ENCODE measurements at places on chromosomes 7 and 10.
A peak's percentile ranks its signal among the peaks of the same experiment; 100 is the strongest.

- no peak for DNase-seq
Observed at GRCh38 chr7:24866004-24866615, 108.8 kb upstream of the GSDME start.

GRCh38 chr10:80356563-80356988, at the start of the genes DYDC1 and DYDC2:
TSS of gene DYDC1 (minus strand) at chr10:80356755. CDS start at chr10:80352601, 4,154 bp downstream.
TSS of gene DYDC2 (plus strand) at chr10:80356781. CDS start at chr10:80362444, 5,663 bp downstream.
- peak; percentile 57 for DNase-seq

DNA sequence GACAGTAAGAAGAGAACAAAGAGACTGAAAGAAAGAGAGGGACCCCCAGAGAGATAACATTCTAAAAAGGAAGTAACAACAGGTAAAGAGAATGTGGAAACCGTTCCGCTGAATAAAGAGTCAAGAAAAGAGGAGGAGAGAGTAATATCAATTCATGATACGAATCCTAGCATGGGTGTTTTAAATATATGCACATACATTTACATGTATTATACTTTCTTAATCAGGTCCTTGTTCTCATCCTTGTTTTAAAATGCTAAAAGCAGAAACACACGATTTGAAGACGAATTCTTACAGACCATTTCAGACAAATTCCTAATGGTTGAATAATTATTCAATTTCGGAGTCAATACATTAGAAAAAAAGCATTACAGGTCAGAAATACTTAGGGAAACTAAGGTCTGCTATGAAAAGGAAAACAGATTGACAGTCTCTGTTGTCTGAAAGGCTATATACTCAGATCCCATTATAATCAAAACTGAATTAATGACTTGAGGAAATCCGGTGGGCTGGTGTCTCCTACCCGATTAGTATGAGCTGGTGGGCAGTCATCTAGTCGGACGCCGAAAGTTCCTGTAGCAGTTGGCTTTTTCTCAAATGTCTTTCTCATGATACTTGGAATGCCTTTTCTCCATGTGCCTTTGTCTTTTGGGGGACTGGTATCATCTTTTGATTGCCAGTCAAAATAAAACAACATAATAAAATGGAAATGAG, 127.3 kb downstream of the ARHGAP21 start:
- DNase-seq = no peak

DNA sequence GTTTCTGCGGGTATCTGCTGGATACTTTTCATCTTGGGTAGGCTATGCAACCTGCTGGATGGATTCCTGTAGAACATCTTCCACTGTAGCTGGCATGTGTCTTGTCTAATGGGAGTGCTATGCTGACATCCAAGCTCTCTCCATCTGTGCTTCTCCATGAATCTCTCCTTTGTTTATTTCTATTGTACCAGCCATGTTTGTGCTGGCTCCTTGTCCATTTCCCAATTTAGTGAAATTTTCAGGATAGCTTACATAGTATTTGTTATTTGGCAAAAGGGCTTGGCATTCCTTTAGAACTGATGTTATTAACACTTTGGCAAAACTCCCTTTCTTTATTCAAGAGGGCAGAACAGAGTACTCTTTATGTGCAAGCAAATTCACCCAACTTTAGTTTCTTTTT, 198.0 kb downstream of the CSTF2T start:
- no peak for DNase-seq

GRCh38 chr7:409339-410281, 110.0 kb downstream of the PDGFA start:
- no peak for DNase-seq

DNA sequence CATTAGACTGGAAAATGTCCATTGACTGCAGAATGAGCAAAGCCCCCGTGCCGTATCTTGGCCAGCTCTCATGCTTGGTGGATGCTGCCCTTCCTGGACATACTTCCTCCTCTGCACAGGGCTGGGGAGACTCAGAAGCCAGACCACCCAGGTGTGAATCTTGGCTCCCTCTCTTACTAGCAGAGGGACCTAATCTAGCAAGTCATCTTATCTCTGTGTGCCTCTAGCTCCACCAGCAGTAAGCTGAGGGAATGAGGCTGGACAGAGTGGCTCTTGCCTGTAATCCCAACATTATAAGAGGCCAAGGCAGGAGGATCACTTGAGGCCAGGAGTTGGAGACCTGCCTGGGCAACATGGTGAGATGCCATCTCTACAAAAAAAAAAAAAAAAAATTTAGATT, 173.8 kb upstream of the GHITM start:
- DNase-seq = no peak

DNA sequence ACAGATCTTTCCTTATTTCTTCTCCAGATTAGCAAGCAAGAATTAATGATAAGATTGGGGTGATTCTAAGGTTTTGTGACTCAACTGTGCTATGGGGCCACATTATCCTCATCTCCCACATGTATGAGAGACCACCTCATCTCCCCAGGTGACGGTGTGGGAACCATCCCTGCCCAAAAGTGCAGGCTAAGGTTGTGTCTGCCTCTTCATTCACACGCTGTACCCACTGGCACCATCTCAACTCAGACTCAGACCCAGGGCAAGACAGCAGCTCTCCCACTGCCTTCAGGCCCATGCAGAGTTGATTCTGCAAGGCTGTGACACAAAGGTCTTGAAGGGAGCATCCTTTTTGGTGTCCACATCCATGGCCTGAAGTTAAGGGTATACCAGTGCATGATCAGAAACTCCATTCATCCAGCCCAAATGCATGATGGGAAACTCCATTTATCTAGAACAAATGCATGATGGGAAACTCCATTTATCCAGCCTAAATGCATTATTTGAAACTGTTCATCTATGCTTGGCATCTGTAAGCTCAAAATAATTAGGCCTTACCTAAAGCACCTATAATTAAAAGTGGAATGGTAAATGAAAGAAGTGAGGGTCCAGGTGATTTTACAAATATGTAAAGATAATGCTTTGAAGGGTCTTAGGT, 99.4 kb downstream of the TCERG1L start:
- no peak for DNase-seq

DNA sequence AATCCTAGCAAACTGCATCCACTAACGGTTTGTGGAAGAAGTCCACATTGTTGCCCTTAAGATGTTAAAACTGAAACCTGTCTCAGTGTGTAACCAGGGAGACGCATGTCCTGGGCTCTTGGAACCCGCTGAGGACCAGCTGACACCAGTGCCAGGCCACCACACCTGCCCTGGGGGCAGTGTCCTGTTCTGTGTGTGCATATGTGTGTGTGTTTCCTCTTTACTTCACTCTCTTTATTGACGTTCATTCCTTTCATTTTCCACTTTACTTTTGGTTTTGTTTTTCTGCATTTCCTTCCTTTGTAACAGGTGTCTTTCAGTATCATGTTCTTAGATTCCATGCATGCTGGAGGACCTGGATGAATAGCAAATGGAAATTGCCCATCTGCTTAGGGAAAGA, 83.8 kb downstream of the TEX36 start:
- no peak for DNase-seq

DNA sequence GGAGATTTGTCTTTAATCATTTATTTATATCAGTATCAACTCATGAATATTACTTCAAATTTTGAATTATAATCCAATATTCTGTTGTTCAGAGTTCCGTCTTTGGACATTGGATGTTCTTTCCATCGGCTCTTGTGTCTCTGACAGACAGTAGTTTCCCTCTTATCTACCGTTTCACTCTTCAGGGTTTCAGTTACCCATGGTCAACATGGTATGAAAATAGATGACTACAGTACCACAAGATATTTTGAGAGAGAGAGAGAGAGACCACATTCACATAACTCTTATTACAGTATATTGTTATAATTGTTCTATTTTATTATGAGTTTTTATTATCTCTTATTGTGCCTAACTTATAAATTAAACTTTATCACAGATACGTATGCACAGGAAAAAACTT, 6.8 kb downstream of the SHTN1 start:
- no peak for DNase-seq

DNA sequence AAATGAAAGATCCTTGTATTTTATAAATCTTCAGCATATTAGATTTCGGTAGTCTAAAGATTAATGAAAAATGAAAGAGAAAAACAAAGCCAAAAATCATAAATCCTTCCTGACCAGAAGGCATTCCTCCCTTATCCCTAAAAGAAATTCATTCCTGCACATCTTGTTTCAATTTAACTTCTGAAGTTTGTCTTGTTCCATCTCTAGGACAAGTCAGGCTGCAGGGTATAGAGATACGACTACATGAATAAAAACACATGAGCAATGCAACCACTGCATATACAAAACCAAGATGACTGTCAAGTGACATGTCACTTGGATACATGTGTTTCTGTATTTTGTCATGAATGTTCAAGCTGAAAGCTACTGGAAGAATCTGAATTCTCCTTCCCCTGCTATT, 214.9 kb downstream of the JAZF1 start:
- no peak for DNase-seq

GRCh38 chr7:107811934-107812333, 8.9 kb upstream of the SLC26A3 start:
- DNase-seq = no peak

DNA sequence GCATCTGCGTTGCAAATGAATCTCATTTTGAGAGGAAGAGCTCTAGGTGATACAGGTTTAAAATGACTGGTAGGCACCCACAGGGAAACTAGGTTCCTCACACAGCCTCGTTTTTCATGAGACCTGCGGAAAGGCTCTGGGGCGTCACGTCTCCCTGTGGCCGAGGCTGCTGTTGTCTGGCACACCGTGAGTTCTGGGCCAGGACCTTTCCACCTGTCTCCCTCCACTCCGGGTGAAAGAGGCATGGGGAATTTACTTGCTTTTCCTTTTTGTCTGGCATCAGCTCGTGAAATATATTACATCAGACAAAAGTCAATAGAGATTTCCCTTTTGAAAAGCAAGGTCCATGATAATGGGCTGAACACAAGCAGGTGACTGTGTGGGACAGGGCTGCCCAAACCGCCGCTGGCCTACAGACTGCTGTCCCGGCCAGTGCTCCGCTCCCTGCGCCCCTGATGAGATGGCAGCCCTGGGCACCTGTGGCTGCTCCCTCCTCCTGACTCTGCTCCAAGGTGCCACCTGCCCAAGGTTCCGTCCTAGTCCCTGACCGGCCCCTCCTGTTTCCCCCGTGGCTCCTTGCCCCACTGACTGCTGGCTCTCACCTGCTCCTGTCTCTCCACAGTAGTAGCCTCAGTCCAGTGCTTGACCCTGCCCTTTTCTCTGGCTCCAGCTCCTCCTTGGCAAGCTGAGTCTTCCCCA, 109.6 kb downstream of the NKX6-2 start:
- DNase-seq = no peak

- DNase-seq = no peak
Observed at GRCh38 chr7:156764016-156764669, 123.6 kb downstream of the RNF32 start.

- no peak for DNase-seq
Observed at GRCh38 chr10:3605882-3606281, 179.1 kb downstream of the KLF6 start.

DNA sequence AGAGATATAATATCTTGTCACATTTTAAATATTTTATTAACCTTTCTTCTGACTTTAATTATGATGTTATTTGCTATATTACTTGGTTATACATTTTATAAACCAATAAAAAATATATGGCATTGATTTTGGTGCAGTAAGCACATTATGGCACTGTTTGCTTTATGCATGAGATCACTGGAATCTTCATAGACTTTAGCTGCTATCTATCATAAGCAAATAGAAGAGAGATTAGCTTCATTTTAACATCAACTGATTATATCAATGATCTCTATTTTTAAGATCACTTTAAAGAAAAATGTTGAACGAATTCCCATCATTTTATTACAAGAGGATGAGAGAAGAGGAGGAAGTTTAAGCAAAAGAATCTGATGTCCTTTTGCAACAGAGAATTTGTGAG, 58.6 kb upstream of the CDK1 start:
- DNase-seq = no peak

DNA sequence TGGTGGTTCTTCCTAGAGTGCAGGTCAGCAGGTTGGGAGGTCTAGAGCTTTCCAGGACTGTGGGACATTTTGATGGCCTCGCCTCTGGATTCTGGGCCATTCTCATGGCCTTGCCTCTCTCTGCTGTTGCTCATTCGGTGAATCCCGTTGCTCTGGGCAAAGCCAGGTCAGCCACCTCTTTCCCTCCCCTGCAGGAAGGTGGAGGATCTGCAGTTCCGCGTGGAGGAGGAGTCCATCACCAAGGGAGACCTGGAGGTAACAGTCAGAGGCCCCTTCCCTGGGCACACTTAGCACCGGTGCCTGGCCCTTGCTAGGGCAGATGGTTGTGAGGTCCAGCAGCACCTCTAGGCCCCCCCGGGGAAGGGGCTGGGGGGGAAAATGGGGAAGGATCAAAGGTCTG, 74.9 kb downstream of the CLIP2 start:
- no peak for DNase-seq

GRCh38 chr7:77657427-77658224, 38.6 kb upstream of the RSBN1L start:
- DNase-seq = peak; percentile 50

- no peak for DNase-seq
Observed at GRCh38 chr10:88975377-88975720, 15.2 kb upstream of the FAS start.

GRCh38 chr10:65843203-65843602, 1082.6 kb upstream of the LRRTM3 start:
- DNase-seq = no peak

DNA sequence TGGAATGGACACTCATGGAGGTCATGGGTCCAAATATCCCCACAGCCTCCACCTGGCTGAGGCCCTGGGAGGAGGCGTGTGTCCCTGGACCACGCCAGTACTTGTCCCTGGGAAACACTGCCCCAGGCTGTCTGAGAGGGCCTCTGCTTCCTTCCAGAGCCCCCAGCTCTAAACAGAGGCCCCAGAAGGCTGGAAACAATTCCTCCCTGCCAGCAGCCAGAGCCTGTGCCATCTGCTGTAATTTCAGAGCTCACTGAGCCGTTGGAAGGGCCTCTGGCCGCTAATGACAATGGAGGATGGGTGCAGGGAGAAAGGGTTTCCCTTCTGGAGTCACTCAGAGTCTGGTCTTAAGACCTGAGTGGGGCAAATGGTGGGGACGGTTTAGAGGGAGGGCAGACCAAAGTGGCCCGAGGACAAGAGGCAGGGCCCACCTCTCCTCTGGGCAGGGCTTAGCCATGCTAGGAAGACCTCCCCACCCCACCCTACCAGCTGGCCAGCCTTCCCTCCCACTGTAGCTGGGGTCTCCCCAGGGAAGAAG, 7.1 kb downstream of the CHAT start:
- DNase-seq = no peak

DNA sequence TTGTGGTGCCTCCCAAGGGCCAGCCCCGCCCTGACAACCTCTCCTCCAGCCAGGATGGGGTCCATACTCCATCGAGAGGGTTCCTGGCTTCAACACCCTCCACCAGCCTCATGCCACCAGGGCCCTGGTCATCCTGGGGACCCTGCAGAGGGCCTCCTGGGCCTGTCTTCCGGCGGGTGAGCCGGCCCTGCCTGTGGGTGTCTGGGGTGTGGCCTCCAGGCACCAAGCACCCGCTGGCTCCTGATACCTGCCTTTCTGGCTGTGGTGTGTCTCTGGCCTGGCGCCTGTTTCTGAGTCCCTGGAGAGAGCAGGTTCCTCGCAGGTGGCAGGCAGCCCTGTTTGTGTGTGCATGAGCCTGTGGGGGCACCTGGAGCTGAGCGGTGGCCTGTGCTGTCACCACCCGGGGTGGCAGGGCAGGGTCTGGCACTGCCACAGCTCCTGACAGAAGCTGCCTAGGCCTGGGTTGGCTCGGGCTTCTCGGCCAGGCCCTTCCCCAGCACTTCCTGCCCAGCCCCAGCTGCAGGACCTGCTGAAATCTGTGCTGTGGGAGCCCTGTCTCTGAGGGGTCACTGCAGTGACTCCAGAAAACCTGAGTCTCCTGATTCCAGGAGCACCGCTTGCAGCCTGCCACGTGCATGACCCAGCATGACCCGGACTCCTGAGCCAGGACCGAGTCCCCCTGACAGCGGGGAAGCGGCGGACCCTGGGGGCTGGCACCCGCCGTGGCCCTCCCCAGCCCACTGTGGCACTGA, 18.4 kb downstream of the ADAM8 start:
- DNase-seq = peak; percentile 33

- no peak for DNase-seq
Observed at GRCh38 chr10:31708474-31708873, 220.2 kb downstream of the ARHGAP12 start.
